NB4 (cell line): ENCODE measurements at places on chromosomes 7 and 10.

DNA sequence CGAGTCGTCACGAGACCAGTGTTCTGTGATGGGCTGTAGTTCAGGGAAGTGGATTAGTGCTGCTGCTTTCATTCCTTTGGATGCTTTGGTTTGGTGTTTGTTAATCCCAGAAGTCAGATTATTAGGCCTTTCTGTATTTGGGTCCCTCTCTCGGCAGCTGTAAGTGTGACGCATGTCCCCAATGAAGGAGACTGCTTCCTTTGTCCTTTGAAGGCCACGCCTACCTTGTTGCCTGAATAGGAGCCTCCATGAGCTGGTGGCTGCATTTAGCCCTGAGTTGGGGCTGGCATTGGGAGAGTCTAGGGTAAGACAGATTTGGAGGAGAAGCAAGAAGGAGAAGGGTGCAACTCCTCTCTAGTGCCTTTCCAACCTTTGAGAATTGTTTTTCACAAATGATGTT is 34.5 kb downstream of the DOCK1 start:
- DNase-seq = no peak

GRCh38 chr7:66050990-66051448 is 24.6 kb upstream of the ASL start:
- DNase-seq = no peak

- DNase-seq = peak; percentile 47
These were observed 88.5 kb downstream of the ANKRD7 start for GRCh38 chr7:118312966-118313365.

DNA sequence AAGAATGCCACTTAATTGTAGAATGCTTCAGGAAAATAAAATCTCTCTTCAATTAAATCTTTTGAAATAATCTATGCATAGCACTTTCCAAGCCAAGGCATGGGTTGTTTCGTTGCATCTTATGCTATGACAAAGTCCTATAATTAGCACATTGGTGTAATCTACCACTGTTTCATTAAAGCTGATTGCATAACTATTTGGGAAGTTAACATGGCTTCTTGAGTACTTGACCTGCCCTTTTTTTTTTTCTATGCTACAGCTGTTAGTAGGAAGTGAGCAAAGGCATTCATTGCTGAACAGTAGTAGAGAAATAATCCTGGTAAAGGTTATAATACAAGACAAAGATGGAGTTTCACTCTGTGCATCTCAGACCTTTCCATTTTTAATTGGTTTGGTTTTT is 557.2 kb upstream of the CELF2 start:
- no peak for DNase-seq

DNA sequence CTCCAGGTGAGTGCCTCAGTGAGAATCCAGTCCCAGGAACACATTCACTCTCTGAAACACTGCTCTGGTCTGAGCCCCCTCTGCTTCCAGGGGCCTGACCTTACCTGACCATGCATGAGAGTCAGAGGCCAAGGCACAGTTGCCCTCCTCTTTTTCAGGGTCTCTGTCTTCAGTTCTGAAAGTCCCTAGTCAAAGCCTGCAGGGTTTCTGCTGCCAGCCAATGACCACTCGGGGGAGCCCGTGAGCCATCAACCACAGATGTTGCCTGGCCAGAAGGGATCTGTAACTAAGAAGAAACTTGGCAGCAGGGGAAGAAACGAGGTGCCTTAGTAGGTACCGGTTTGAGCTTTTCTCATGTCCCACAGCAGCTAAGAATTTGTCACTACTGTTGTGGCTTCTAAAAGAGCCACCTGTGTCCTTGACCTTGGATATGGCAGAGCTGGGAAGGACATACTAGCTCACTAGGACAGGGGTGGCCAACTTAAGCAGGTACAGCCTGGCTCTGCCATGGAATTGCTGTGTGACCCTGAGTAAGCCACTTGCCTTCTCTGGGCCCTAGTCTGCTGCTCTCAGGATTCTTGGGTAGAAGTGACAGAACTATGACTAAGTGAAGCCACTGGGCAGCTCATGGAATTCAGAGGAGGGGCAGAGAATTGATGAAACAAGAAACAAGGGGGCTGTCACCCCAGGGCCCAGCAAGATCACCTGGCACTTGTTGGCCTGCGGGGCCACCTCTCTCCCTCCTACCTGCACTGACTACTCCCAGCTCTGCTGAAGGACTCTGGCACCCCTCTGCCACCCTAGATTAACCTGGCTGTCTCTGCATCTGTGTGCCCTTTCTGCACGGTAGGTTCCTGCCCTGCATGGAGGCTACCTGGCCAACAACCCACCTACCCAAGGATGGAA is 83.8 kb upstream of the GPR26 start:
- peak; percentile 75 for DNase-seq

- no peak for DNase-seq
These were observed 50.4 kb upstream of the C7orf33 start for GRCh38 chr7:148540041-148540738.

DNA sequence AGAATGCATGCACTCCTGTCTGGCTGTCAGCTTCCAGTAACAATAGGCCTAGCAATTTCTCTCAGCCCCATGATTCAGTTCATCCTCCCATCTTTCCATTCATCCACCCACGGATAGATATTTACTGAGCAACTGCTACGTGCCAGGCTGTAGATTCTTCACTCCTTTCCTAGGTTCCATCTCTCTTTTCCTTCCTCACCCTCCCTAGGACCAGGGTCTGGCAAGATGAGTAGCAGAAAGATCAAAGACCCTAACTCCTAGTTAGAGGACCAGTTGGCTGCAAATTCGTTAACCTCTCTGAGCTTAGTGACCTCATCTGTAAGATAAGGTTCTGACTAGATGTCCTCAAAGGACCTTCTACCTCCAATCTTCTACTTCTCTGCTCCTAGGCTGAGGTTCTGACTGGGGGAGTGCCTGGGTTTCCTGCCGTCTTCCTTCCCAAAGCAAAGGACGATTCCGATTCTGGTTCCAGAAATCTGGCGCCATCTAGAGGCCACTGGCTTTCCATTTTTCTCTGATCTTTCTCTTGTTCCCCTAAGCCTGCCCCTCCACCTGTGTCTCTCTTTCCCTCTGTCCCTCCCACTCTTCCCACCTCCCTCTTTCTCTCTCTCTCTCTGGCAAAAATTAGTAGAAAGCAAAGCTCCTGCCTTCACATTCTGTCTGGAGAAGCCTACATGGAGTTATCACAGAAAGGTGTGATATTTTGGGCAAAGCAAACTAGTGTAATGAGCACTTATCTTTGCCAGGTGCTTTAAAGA is 26.2 kb downstream of the TBATA start:
- DNase-seq = peak; percentile 81
